ENCODE measurements at places on chromosomes 12 and 14. TPM values are rescaled to one million over a fixed set of nuclear protein-coding genes. Genes with fewer than 3 reads are reported as not detected.

DNA sequence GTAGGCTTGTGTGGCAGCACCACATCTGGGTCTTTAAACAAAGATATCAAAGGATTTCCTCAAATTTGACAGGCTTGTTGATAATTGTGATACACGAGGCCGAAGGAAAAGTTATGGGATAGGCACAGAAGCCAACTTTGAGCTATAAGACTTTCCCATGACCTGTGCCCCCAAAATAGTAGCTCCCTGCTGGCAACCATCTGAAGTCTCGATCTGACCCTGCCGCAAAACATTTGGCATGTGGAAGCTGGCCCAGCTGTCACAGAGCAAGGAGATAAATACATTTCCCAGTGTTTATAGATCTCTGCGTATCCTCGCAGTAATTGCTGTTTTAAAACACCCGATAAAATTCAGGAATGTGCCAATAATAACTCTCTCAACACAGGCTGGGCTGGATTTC is 26.4 kb upstream of the RGS6 start:
- no peak overlapping the region for H3K4me3 ChIP-seq
- no peaks in the 10 kb centered on the region for H3K4me1 ChIP-seq
- H3K27me3 ChIP-seq = peaks cover 45% of the 10 kb centered on the region
- no peak overlapping the region for H3K27ac ChIP-seq

DNA sequence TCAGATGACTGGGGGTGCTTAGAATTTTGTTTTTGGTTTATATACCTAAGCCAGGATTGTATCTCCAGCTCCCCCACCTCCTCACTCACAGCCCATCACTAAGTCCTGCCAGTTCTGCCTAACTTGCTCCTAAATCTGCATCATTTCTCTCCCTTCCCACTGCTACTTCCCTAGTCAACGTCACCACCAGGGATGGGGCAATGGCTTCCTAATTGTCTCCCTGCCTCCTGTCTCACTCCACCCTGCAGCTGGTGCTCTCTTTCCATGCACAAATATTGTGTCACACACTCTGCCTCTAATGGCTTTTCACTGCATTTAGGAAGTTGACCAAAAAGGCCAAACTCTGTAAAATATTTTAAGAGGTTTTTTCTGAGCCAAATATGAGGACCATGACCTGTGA is 11.5 kb downstream of the OAS2 start:
- peak overlapping the region; percentile 76 for H3K27ac ChIP-seq
- H3K27me3 ChIP-seq = no peaks in the 10 kb centered on the region
- H3K4me1 ChIP-seq = peaks cover 21% of the 10 kb centered on the region
- no peak overlapping the region for H3K4me3 ChIP-seq

GRCh38 chr12:38771871-38772270 is 133.5 kb downstream of the CPNE8 start:
- H3K27ac ChIP-seq = no peak overlapping the region
- peak; percentile 79 for ATAC-seq
- no peaks in the 10 kb centered on the region for H3K4me1 ChIP-seq
- H3K36me3 ChIP-seq = no peaks in the 10 kb centered on the region
- no peaks in the 10 kb centered on the region for H3K27me3 ChIP-seq

DNA sequence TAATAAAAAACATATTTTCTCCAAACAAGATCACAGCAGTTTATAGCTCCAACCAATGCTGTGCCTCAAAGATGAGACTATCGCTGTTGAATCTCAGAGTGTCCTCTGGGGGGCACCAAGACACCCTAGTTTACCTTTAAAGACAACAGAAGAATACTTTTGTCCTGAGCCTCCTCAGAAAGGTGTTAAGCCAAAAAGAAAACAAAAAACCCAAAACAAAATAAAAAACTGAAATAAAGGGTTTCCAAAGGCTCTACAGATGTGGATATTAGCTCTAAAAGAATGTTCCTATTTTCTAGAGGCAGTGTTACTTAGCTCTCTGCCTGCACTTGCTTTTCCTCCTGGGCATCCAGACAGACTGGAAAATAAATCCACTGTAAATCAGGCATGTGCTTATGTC is 86.9 kb upstream of the TTC7B start:
- peak overlapping the region; percentile 33 for H3K27ac ChIP-seq
- H3K36me3 ChIP-seq = peaks cover 53% of the 10 kb centered on the region
- H3K4me1 ChIP-seq = peaks cover 29% of the 10 kb centered on the region
- H3K27me3 ChIP-seq = no peaks in the 10 kb centered on the region
- ATAC-seq = peak; percentile 73
- no peak overlapping the region for H3K4me3 ChIP-seq

Gene KCNH3
- 1.1 TPM for total RNA-seq
